Kasumi-1 (cell line): ENCODE measurements at places on chromosomes 5 and 9.
A peak's percentile ranks its signal among the peaks of the same experiment; 100 is the strongest.

- DNase-seq: no peak
Observed at GRCh38 chr5:8905021-8905420, 640.9 kb downstream of the SEMA5A start.

GRCh38 chr9:113187929-113188595 is 33.0 kb downstream of the FKBP15 start:
- DNase-seq: peak; percentile 88

DNA sequence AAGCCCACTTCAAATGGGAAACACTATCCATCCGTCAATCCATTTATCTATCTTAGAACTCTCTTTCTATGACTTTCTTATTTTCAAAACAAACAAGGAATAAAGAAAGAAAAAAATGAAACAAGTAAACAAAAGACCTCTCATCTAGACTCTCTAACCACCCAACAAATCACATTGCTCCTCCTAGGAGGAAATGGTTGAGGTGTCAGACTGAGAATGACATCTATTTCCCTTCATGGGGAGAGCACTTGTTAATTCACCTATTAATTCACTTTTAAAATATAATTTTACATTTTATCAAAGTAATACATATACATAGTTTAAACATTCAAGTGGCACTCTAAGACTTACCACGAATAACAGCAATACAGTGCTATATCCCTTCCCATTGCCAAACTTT is 2.4 kb upstream of the IL31RA start:
- no peak for DNase-seq

GRCh38 chr9:25724424-25724823 is 46.2 kb upstream of the TUSC1 start:
- no peak for DNase-seq

DNA sequence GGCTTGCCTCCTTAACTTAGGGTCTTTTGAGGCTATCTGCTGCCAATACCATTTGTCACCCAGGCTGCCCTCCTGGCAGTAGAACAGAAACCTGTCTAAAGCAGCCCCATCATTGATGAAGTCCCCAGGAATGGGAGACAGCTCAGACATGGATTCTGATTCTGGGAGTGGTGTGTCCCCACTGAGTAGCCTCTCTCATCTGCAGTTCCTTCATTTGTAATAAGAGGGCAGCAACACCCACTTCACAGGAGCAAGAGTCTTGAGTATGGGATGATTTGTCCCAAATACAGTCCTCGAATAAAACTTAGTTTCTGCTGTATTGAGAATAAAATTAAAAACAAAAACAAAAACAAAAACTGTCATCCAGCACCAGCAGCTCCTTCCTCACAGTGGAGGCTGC is 167.6 kb downstream of the ASTN2 start:
- no peak for DNase-seq

- no peak for DNase-seq
Observed at GRCh38 chr9:129430940-129431643, 189.8 kb downstream of the C9orf50 start.

GRCh38 chr5:33148076-33148513 is 292.7 kb upstream of the TARS1 start:
- no peak for DNase-seq

- no peak for DNase-seq
Observed at GRCh38 chr5:159181152-159181551, 28.2 kb downstream of the RNF145 start.

- DNase-seq: no peak
Observed at GRCh38 chr5:31717561-31717960, 78.6 kb downstream of the PDZD2 start.

DNA sequence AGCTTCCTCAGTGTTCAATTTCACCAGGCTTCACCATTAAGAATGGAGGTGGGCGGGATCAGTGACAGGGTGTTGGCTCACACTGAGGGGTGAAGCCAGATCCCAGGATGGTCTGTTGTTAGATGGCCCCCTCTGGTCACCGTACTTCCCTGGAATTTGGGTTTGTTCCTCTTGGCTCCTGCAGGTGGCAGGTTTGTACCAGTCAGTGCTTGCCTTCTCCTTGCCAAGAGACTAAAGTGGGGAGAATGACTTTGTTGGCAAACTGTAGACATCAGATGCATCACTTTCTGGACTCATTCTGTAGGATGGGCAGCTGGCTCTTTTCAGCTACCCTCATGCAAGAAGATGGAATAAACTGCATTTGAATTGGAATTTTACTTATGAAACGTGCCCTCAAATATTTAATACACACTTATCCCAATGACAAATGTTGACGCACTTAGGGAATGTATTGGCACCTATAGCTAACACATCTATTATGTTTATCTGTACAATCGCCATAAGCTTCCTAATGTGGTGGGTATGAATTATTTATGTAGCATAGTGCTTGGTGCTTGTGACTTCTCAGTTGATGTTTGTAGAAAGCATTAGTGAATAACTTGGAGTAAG is 31.4 kb upstream of the ANKRD55 start:
- DNase-seq: peak; percentile 61

DNA sequence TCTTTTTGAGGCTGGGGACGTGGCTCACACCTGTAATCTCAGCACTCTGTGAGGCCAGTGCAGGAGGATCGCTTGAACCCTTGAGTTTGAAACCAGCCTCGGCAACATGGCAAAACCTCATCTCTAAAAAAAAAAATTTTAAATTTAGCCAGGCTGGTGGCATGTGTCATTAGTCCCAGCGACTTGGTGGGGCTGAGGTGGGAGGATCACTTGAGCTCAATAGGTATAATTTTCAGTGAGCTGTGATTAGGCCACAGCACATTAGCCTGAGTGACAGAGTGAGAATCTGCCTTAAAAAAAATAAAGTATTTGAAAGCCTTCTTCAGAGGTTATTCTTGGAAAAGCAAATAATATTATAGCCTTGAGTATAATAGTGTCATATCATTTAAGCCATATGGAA is 41.8 kb downstream of the NSD1 start:
- no peak for DNase-seq

- DNase-seq: no peak
Observed at GRCh38 chr5:168428552-168428951, 57.7 kb upstream of the RARS1 start.

DNA sequence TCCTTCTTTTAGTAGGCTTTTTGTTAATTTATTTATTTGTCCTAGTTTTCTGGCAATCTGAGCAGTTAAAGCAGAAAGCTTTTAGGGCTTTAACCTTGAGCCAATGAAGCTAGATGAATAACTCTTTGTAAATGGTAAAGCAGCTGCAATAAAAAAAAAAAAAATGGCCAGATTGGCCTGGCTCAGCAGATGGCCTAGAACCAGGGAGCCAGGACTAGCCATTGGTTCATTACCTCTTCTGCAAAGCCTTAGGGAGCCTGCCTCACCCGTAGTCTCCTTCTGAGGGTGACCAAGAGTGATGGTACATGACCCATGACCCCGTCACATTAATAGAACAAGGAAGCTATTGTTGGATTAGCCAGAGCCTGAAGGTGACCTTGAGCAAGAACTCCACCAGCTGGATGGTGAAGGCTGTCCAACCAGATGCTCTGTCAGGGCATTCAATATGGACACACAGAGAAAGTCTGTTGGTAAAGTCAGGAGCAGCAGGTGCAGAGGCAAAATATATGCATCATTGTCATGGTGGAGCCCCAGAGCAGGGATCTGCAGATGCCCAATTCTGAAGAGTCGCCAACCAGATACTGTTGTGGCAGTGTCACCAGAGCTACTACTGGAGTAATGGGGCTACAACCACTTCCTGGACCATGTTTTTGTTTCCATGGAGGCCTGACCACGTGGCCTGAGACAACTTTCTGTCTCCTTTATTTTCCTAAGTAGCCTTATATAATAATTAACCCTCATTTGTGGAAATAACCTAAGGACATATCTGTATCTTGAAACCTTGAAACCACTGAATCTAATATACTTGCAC is 100.7 kb downstream of the MTX3 start:
- DNase-seq: no peak

DNA sequence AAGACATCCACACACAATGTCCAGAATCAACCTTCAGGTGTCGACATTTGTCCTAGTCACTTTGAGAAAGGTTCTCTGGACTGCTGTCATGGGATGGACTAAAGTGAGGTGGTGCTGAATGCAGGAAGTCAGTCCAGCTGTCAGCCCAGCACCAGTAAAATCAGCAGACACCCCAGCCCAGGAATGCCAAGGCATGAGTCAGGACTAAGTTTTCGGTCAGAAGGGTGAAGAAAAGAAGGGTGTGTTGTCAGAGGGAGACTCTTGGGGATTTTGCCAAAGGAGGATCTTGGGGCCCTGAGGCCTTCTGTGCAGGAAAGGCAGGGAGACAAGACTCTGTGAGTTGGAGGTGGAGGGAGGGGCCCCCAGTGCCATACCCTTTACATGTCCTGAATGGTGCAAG is 69.0 kb upstream of the XPA start:
- DNase-seq: no peak

GRCh38 chr5:156838961-156839360 is 11.1 kb upstream of the PPP1R2B start:
- no peak for DNase-seq

DNA sequence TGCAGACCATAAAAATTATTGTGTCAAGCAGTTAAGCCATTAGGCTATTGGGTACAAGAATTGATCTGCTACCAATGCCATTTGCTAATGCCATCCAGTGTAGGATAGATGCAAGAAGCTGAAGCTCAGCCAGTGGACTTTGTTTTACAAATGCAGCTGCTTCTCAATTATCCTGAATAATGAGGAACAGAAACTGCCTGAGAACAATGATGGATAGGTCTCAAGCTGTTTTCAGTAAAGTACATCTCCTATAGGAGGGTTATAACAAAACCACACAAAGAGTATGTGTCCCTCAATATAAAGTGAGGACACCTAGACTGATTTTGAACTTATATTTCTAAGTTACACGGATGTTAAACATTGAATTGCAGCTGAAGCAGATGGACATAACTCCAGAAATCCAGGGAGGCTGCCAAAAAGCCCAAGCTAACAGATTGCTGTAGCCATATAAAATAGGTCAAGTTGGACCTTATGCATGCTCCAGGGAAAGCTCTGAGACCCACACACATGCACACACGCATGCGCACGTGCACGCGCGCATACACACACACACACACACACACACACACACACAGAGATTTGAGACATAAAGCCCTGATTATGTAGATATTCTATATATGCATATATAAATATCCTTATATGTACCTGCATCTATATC is 482.7 kb upstream of the CD180 start:
- no peak for DNase-seq

- DNase-seq: no peak
Observed at GRCh38 chr5:92969781-92970237, 611.2 kb downstream of the NR2F1-AS1 start.

DNA sequence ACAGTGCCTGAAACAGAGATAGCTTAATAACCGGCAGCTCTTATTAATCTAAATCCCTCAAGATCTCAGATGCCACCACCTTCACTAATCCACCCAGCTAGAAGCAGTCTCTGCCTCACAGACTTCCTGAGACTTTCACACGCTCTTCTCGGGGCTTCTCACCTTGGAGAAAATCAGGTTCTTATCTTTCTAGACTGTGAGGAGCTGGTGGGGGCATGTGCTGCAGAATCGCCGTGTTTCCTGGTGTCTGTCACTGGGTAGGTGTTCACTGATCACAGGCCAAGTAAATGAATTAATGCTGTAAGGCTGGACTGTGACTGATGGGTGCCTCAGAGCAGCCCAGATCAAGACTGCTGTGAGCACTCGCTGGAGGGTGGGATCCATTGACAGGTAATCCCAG is 101.7 kb downstream of the PSD2 start:
- DNase-seq: no peak

GRCh38 chr5:139593716-139594319 is 32.7 kb downstream of the UBE2D2 start:
- no peak for DNase-seq

GRCh38 chr9:32991897-32992594 is 9.4 kb downstream of the APTX start:
- DNase-seq: no peak

DNA sequence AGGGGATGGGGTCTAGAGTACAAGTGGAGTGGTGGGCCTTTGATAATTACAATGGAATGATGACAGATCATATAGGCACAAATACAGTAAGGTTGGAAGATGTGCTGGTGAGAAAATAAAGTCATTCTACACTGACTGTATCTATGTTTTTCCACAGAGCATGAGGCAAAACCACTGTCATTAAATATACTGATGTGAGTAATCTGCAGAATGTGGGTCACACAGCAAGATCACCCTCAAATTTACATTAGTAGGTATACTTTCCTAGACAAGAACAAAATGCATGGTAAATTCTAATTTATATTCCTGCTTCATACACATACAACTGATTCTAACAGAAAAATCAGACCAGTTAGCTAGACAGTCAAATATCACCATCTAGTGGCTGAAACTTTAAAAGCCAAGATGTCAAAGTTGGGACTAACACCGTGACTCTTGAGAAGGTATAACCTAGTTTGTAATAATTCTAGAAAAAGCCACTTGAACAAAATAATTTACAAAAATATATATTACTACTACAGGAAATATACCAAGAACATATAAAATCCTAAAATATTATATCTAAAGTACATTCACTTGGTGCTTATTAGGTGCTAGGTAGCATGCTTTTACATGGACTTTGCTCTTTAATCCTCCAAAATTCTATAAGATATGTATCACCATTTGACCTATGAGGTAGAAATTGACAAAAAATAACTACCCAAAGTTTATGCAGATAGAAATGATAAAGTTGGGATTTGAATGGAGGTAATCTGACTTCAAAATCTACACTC is 19.5 kb downstream of the TTC33 start:
- peak; percentile 67 for DNase-seq

DNA sequence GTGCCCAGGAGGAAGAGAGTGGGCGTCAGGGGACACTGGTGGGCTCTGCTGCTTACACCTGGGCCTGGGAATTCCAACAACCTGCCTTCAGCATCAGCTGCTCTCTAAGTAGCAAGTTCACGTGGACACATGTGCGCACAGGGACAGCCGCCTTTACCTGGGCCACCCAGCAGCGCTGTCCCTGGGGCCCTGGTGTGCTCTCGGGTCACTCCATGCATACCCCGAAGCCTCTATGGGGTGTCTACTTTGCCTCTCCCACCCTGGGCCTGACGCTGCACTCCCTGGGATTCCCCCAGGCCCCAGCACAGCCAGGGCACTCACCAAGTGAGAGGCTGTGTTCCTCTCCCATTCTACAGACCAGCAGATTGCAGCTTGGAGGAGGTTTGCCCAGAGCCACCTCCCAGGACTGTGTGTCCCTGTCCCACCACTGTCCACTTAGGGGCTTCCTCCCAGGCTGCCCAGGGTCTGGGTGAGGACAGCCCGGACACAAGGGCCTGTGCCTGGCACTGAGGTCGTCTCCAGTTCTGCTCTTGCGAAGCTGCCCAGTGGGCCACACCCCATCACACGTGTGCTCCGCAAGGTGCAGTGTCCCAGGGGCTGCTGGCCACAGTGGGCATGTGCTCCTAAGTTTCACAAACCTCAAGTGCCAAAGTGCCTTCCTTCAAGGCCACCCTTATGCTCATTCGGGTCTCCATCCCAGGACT is 5.9 kb downstream of the NINJ1 start:
- DNase-seq: no peak

GRCh38 chr9:103242025-103242424 is 246.9 kb downstream of the CYLC2 start:
- no peak for DNase-seq

DNA sequence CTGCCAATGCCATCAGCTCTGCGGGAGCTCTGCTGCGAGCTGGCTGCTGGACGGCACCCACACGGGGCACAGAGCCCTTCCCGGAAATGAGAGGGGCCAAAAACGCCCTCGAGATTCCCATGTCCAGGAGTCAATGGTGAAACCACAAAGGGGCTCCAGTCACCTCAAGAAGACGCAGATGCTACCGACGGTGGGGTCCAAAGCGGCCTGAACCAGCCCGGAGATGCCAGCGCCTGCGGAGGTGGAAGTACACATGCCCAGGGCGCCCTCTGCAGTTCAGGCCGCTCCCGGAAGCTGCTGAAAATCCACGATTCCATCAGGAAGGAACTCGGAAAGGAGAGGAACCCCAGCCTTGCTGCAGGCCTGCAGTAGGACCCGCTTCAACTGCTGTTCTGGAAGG is 82.4 kb upstream of the SELENOP start:
- DNase-seq: no peak
